ENCODE measurements at places on chromosomes 5 and 9.

- DNase-seq: no peak
These were observed 14.8 kb downstream of the PDGFRB start for GRCh38 chr5:150140830-150141229.

- peak; percentile 75 for DNase-seq
These were observed 18.1 kb upstream of the CLK4 start for GRCh38 chr5:178644826-178645545.

- DNase-seq: no peak
These were observed 254.2 kb downstream of the DOCK8 start for GRCh38 chr9:468766-469426.

DNA sequence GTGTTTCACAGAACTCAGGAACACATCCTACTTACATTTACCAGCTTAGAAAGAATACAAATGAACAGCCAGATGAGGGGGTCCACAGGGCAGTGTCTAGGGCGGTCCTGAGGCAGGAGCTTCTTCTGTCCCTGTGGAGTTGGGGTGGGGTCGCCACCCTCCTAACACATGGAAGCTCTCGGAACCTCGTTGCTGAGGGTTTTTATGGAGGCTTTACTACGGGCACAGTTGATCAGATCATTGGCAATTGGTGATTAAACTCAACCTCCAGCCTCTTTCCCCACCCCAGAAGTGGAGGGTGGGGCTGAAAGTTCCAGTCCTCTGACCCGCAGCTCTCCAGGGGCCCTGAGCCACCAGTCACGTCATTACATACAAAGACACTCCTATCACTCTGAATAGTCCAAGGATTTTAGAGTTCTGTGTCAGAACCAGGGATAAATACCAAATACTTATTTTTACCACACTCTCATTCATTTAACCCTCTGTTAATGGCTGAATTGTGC is 156.9 kb downstream of the COL23A1 start:
- no peak for DNase-seq

DNA sequence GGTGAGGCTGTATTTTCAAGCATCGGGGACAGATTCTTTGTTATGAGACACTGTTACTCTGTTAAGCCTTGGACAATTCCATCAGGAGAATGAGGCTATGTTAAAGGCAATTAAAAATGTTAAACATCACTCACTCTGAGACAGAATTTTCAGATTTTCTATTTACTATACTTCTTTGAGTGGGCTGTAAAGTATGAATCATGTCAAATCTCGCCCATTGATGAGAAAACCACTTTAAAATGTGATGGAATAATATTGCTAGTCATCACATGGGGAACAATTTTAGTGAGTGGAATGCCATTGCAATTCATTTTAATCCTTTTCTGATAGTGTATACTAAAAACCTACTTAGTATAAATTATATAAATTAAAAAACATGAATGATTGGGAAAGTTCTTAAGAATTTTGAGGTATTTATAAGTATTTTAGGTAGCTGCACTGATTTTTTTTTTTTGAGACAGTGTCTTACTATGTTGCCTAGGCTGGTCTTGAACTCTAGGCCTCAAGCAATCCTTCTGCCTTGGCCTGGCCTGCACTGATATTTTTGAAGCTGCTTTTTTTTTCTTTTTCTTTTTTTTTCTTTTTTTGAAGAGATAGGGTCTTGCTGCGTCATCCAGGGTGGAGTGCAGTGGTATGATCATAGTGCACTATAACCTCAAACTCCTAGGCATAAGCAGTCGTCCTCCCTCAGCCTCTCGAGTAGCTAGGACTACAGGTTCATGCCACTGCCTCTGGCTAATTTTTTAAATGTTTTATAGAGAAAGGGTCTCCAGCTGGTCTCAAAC is 73.2 kb downstream of the KIAA1958 start:
- no peak for DNase-seq
